Activated CD4-positive, alpha-beta T cell treated with anti-CD3 and anti-CD28 coated beads, Interleukin-2, amount 50 U/mL, for 4 hours (primary cell): ENCODE measurements at places on chromosomes 1 and 21.

DNA sequence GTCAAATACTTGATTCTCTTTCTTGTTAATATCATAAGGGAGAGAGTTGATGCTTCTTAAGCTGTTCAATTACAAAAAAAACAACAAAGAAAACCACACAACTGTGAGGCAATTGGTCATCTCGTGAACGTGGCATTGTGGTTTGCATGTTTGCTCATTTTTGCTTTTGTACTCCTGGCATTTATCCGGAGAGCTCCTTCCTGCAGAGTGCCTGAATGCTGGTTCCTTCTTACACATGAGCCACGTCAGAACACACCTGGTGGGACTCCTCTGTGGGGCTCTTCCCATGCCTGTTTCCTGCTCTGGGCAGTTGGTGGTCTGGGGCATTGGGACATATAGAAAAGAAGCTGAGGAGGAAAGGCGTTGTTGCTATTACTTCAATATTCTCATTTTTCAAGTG lies 25.7 kb downstream of the KCNK1 start:
- DNase-seq: no peak

GRCh38 chr21:44599264-44600029 lies 950 bp upstream of the KRTAP10-7 start:
- no peak for DNase-seq

DNA sequence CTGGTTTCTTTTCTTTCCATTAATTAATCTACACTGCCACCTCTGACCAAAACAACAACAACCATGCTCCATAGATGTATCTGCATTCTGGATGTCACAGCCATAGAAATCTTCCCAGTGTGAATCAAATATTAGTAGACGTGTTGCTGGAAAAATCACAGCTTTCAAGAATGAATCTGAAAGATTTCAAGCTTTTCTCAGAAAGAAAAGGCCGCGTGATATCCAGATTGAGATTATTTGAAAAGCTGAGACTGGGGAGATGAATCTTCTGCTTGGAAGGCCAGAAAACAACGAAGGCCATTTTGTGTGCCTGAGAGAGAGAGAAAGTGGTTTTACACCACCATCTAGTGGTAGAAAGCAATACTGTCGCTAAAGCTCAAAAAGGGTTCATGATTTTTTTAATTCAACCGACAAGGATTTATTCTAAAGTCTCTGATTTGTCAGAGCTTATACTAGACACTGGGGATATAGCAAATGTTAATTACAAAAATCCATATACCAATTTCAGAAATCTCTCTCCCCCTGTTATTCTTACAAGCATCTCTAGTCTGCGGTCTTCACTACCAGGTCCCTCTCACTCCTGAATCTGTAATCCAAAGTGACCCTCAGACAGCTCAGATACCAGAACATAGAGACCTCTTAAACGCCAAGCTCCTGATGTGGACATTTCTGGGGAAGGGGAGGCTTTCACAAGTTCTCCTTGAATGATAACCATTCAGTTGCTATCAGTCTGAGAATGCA lies 87.5 kb upstream of the SGIP1 start:
- no peak for DNase-seq

DNA sequence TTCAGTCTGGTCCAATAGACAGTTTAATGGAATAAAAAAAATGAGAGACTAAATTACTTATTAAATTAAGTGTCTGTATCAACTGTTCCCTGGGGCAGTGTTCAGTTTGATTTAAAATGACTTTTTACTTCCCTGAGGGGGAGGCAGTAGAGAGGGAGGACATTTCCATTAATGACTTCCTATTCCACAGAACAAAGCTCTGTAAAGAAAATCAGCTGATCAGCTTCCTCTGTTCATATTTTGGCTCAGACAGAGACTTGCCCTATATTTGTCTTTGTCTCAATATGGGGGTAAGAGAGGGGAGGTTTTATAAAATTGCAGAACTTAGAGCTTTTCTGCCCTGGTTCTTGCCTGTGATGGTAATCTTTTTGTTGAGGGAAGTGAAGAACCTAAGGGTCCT lies 8.4 kb downstream of the CFAP126 start:
- no peak for DNase-seq

DNA sequence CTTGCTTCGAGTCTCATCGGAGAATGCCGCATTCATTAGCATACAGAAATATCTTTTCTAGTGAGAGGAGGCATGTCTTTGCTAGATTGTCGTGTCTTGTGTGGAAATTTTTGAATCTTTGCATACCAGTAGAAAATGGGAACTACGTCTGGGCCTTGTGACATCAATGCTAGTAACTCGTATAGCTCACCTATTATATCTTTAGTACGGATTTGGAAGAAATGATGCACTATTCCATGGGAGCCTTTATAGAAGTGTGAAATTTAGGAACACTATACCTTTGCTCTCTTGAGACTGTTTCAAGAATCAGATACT lies 835 bp downstream of the UHMK1 start:
- DNase-seq: no peak

DNA sequence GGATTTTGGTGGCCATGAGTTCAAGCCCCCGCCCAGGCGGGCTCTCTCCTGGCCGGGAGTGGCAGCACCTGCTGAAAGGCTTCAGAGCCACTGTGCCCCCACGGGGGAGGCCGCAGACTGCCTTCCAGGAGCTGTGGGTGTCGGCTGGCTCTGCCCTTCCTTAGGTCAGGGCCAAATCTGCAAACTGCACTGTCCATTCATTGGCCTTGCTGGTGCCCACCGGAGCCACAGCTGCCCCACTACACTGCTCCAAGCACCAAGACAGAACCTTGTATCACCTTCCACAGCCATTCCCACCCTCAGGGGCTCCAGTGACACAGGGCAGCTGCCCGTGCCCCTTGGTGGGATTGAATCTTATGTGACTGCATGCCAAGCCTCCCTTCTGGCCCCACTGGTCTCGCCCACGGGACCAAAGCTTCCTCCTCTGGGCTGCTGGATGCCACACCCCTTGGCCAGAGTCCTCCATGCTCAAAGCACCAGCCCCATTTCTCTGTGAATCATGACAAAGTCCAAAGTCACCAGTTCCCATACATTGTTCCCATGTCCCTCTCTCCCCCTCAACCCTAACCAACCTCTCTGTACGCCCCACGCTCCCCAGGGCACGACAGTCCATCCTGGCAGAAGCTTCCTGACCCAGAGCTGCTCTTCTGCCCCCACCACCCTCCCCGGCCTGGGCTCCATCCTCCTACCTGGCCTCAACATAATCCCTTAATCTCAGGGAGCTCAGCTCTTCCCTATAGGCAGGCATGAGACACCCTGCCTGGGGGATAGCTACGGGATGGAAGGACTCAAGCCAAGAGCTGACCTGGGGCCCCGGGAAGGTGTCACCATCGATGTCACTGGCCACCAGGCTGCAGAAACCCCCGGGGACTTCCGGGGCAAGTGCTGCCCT lies 20.9 kb upstream of the GPR153 start:
- no peak for DNase-seq

DNA sequence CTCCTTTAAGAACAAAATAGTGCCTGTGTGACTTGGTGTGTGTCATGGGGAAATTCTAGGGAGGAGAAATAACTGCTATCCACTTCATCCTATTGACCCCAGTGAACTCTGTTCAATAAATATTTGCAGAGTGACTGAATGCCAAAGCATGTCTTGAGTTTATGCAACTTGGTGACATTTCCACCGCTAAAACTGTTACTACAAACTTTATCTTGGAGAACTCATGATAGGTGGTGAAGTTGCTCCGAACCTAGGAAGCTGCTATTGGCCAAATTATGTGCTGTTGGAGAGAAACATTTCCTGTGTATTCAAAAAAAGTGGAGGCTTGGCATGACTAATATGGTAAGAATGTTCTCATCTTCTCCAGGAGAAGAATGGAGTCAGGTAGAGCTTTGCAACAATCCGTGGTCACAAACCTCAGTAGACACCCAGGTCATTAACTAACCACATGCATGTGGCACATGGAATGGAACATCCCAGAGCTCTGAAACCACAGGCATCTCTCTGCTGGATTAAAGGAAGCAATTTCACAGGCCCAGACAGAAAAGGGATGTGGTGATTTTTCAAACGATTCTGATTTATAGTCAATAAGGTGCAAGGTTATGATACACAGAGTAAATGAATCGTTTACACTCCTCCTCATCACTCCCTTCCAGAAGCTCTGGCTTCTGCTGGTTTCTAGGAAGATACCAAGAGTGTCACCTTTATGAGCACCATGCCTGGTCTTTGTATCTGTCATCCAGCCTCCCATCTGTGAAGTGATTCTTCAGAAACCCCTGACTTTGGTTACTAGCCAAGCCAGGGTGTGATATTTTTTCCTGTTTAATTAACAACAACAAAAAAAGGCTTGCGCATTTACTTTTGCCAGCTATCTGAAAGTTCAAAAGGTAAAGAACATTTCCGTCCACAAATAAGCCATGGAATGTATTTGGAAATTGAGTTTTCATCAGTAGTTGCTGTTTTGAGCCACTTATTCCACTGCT lies 361.1 kb downstream of the TGFB2 start:
- no peak for DNase-seq

GRCh38 chr1:85615586-85616363 lies 35.2 kb downstream of the CCN1 start:
- DNase-seq: no peak

DNA sequence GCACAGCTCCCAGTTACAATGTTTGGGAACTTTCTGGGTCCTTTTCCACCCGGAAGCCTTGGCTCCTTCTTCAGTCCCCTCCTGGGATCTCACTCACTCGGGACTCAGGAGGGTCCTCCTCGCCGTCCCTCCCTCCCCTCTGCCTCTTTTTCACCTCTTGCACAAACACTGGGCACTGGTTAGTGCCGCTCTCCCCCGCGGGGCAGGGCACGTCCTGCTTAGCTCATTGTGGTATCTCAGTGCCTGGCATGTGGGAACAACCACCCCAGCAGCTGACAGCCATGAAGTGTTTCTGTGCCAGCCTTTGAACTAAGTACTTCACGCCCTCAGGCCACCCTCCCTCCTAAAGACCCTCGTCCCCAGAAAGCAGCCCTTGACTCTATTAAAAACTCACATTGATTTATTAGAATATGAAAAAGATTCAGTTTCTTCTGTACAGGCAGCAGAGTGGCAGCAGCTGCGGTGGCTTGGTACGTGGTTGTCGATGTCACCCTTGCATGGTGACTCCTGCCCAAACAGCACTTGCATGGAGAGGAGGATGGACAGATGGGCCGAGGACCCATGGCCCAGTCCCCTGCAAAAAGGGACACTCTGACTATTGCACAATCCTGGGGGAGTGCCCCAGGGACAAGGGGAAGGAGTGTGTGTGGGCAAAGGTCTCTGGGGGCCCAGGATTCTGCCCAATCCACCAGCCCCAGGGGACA lies 56.3 kb downstream of the SLC9A1 start:
- DNase-seq: no peak

- DNase-seq: no peak
Measured at GRCh38 chr21:25688275-25689155, 46.2 kb downstream of the ATP5PF start.

- DNase-seq: no peak
Measured at GRCh38 chr21:29418813-29419212, 120.1 kb downstream of the BACH1 start.

DNA sequence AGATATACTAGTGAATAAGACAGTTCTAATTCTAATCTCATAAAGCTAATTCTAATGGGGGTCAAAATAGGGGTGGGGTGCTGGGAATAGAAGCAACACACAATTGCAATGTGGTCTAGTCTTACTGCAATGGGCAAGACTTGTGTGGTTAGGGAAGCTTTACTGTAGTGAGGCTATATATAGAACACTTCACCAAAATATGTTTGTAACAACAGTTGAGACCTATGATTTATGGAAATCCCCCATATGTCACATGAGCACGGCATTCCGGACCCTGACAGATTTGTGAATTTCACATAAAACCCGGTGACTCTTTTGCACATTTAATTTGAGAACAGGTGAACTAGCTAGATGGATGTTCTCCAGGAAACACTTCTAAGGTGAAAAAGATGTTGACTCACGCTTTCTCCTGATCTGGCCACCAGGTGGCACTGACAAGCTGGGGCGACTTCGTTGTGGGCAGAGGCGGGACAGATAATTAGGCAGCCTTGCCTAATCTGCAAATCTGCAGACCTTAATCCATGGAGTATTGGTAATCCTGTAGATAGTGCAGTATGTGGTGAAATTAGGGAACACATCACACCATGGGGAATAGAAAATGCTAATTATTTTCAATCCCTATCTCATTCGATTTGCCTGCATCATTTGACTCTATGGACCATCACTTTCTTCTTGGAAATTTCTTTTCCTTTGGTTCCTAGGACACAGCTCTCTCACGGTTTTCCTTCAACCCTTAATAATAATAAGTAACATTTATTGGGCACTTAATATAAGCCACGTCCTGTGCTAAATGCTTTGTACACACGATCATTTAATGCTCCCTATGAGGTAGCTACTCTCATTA lies 37.7 kb downstream of the KIAA0040 start:
- DNase-seq: peak; percentile 68

DNA sequence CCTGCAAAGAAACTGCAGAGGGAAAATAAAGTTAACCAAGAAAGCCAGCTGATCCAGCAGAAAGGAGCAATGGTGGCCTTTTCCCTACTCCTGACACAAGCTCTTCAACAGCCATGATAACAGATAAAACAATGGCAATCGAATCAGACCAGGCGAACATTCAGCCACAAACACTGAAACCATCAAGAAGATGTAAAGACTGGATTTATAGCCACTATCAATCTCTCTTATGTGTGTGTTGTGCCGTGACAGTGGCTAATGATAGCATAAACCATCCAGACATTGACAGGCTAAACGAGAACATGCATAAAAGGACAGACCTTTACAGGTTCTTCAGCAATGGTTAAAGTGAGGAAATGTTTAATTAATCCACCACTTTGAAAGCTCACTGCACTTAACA lies 78.1 kb upstream of the RAB4A start:
- DNase-seq: no peak
